Frontal cortex (tissue), 4 donors: ENCODE measurements at places on chromosomes 11 and 22.

DNA sequence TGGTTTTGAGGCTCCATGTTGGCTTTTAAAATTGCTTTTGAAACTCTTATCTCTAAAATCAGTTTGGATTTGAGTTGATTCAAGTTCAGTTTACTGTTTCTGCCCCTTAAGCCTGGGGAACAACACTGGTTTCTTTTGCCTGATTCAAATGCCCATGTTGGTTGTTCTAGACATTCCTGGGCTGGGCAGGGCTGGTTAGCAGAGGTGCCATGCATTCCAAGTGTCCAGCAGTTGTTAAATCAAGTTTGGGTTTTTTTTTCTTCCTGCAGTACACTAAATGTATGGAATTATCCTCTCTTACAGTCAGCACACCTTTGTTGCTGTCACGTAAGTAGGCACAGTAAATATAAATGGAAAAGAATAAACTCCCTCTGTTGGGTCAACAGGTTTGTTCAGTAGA lies 67.2 kb upstream of the MTMR2 start:
- DNase-seq = no peak

DNA sequence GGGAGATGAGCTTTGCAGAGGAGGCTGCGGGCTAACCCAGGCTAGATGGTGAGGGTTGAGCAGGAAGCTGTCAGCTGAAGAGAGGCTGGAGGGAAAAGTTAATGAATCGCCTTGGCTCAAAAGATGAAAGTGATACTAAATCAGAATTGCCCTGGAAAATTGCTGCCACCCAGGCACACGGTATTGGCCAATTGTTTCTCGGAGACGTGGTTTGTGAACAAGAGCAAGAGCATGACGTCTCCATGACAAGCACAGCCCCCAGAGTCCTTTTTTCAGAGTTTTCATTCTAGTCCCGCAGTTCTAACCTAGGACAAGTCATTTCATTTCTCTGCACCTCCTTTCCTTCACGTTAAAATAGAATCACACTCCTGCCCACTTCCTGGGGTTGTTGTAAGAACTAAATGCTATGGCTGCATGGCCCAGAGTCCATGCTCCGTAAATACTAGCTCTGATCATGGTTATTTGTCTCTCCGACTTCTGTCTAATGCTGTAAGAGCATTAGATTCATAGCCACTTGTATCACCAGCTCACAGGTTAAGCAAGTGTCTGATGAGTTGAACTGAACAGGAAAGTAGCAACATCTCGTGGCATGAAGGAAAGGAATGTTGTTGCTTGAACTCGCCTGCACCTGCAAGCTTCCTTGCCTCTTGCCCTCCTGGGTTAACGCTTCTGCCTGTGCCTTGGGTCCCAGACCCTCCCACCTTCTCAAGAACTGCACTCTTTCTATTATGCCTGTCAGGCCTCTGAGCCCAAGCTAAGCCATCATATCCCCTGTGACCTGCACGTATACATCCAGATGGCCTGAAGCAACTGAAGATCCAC lies 33.8 kb upstream of the NUP50 start:
- DNase-seq = no peak

DNA sequence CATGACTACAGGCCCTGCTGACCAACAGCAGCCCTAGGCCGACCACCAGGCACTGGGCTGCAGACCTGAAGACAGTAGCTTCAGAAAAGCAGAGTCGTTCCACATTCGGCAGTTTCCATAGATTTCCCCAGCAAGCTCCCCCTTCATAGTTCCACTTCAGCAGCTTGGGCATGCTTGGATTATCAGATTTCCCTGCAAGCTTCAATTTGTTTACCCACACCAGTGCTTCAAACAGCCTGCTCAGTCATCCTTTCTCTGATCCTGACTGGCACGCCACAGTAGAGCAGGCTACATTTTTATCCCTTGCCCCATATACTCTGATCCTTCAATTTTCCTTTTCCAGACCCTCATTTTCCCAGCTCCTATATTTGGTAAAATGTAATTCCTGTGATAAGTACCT lies 51.1 kb upstream of the CFAP300 start:
- DNase-seq = no peak

GRCh38 chr22:22799561-22799960 lies 88.1 kb upstream of the IGLL5 start:
- DNase-seq = no peak

GRCh38 chr11:43834286-43834685 lies 46.3 kb upstream of the ALKBH3 start:
- DNase-seq = no peak

- no peak for DNase-seq
Measured at GRCh38 chr11:120124355-120124754, 13.6 kb downstream of the TRIM29 start.

DNA sequence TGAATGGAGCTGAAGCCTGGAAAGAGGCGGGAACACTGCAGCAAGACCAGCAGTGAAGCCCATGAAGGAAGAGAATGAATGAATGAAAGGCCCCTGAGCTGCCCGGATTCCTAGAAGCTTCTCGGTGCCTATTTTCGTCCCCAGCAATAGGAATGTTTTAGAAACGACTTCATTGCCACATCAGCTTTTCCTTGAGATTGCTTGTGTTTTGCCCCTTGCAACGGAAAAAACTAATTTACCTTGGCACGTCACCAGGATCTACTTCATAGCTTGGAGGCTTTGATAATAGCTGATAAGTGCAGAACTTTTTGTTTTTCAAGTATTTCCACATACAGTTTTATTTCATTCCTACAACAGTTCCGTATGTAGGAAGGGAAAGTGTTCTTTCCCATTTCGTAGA lies 248.9 kb upstream of the NARS2 start:
- DNase-seq = no peak

- DNase-seq = no peak
Measured at GRCh38 chr22:29193021-29193420, 12.7 kb upstream of the EMID1 start.

GRCh38 chr11:76314741-76315090 lies 66.2 kb downstream of the THAP12 start:
- DNase-seq = no peak

DNA sequence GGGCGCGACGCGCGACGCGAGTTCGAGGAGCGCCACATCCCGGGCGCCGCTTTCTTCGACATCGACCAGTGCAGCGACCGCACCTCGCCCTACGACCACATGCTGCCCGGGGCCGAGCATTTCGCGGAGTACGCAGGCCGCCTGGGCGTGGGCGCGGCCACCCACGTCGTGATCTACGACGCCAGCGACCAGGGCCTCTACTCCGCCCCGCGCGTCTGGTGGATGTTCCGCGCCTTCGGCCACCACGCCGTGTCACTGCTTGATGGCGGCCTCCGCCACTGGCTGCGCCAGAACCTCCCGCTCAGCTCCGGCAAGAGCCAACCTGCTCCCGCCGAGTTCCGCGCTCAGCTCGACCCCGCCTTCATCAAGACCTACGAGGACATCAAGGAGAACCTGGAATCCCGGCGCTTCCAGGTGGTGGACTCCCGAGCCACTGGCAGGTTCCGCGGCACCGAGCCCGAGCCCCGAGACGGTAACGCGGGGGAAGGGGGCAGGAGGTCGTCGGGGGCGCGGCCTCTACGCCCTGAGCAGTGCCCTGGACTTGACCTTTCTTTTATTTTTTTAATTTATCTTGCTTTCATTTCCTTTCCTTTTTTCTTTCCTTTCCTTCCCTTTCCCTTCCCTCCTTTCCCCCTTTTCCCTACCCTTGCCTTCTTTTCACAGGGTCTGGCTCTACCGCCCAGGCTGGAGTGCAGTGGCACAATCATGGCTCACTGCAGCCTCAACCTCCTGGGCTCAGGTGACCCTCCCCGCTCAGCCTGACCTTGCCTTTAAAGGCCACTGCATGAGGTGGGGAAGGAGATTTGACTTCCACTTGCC lies 5.0 kb downstream of the MPST start:
- no peak for DNase-seq

DNA sequence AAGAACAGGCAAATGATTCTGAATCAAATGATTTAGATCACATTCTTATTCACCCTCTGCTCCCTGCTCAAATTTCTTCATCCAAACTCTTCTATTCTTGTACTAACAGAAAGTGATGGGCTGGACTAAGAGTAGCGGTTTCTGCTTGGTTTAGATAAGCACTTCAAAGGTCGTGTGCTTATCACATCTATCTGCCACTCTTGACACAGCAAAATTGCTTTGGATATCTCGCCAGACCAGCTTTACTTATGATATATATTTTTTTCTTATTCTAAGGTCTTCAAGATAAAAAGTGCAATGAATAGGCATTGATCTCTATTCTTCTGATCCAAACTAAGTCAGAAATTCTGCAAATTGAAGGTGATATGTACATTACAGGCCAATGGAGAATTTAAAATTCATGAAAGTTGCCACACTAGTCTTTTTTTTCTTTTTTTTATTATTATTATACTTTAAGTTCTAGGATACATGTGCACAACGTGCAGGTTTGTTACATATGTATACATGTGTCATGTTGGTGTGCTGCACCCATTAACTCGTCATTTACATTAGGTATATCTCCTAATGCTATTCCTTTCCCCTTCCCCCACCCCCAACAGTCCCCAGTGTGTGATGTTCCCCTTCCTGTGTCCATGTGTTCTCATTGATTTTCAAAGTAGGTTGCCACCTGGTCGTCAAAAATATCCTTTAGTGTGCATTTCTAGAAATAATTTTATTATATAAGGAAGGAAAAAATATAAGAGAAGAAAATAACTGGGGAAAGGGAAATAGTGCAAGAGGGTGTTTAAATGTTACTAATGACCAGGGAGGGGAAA lies 1941.0 kb upstream of the RAG2 start:
- no peak for DNase-seq

- no peak for DNase-seq
Measured at GRCh38 chr11:116460156-116460920, 312.4 kb downstream of the BUD13 start.

- no peak for DNase-seq
Measured at GRCh38 chr22:43262990-43263644, 76.2 kb upstream of the TTLL12 start.

GRCh38 chr11:128763224-128763623 lies 69.4 kb downstream of the FLI1 start:
- DNase-seq = no peak

DNA sequence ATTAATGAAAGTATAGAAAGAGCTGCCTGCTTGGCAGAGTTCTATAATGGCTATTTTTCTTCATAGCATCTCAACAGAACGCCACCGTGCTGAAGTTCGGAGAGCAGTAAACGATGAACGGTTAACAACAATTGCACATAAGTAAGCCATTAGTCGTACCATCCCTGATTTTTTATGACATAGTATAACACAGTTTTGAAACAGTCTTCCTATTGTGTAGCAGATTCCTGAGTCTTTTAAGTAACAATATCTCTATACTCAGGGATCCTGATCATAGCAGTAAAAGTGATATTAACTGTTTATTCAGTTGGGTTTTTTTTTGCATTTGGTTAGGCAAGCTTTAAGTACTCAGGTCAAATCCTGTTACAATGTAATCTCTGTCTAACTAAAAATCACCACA lies 8.4 kb downstream of the EMSY start:
- no peak for DNase-seq

- DNase-seq = no peak
Measured at GRCh38 chr22:43532301-43533155, 120.7 kb downstream of the MPPED1 start.

DNA sequence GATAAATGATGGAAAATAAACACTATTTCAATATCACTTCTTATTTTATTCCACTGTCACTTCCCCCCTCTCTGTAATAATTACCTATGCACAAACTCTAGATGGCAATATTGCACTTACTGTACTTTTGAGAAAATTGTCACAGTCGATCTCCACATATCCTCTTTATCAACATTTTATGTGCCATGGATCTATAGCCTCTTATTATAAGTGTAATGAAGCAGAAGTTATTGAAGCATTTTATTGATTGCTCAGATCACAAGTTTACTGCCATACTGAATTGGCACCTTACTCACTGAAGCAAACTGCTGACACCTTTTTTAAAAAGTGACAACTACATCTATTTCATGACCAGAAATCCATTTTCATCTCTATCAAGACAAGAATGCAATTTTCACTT lies 133.4 kb downstream of the DCDC1 start:
- no peak for DNase-seq

DNA sequence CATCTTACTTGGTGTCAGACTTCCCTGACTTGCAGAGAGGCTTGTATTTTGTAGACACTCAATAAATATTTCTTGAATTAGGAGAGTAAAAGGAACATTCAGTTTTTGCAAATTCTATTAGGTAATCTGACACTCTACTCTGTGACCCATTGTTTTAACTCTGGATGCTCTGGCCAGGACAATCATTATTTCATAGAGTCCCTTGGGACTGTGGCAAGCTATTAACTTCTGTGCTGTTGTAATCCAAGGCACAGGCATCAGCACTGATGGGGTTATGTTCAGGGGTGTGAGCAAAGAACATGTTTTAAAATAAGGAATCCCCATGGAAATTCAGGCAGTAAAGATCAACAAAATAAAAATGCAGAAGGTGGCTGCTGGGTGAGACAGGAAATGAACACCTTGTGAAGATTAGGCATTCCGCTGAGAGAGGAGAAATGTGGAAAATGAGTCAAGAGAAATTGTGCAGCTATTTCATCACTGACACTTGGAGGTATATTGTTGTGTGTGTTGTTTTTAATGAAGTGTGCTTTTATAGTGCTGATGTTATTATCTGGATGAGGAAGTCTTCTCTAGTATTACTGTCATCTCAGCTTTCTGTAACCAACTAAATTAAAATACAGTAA lies 175.2 kb downstream of the WNT11 start:
- no peak for DNase-seq

GRCh38 chr11:32960553-32961164 lies 55.0 kb upstream of the DEPDC7 start:
- DNase-seq = peak; percentile 6

DNA sequence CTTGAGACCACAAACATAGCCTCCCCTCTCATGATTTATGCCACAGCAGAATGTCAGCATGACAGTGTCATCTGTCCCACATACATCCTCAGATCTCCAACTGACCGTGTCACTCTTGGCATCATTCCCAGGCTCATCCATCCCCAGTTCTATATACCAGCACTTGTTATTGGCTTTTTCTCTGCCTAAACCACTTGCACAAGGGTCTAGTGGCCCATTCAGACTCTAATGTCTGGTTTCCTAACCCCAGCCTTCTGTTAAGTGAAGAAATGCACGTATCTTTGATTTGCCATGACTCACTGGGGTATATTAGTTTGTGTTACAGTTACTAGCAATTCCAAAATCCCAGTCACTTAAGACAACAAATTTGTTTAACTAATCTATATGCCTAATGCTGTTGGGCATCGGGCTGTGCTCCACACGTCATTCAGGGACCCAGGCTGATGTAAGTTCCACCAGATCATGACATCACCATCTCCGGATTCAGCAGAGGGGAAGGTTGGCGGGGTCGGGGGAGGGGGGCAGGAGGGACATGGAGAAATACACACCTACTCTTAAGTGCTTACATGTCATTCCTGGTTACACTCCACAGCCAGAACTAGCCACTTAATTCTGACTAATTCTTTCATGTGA lies 517.4 kb downstream of the BUD13 start:
- no peak for DNase-seq

- no peak for DNase-seq
Measured at GRCh38 chr11:81705283-81705682, 1028.4 kb downstream of the FAM181B start.
